Occipital lobe (tissue), 3 donors: ENCODE measurements at places on chromosomes 7 and 10. TPM values are rescaled to one million over a fixed set of nuclear protein-coding genes. Genes with fewer than 3 reads are reported as not detected.

ADAM12 gene
- 4.7 TPM for total RNA-seq

GHRHR gene
- not detected for total RNA-seq

BPGM gene
- 30.3 TPM for total RNA-seq

PPP1R17 gene
- total RNA-seq: 2.7 TPM

XRCC2 gene
- total RNA-seq: 2.0 TPM

ZNF438 gene
- 3.9 TPM for total RNA-seq

PDE1C gene
- 17.8 TPM for total RNA-seq

SYT15B gene
- total RNA-seq: not detected

TMEM140 gene
- 0.62 TPM for total RNA-seq

COL13A1 gene
- 1.7 TPM for total RNA-seq

CPED1 gene
- total RNA-seq: 3.9 TPM

MBL2 gene
- not detected for total RNA-seq

FIS1 gene
- 59.9 TPM for total RNA-seq

CTNNA3 gene
- total RNA-seq: 1.7 TPM

ACHE gene
- 16.1 TPM for total RNA-seq

ASZ1 gene
- not detected for total RNA-seq

TMEM270 gene
- not detected for total RNA-seq

ACTR3C gene
- total RNA-seq: 7.3 TPM

TRIM50 gene
- total RNA-seq: 0.16 TPM

PRF1 gene
- not detected for total RNA-seq

SLC13A1 gene
- not detected for total RNA-seq

PIK3AP1 gene
- total RNA-seq: 5.6 TPM

SLC26A3 gene
- not detected for total RNA-seq

FOXI2 gene
- total RNA-seq: not detected

NANOS1 gene
- total RNA-seq: 4.8 TPM

LDB1 gene
- total RNA-seq: 70.8 TPM

CPA2 gene
- not detected for total RNA-seq

WEE2 gene
- total RNA-seq: 0.16 TPM

LHFPL3 gene
- total RNA-seq: 26.2 TPM

NXPH1 gene
- 47.4 TPM for total RNA-seq

CTAGE4 gene
- total RNA-seq: 0.31 TPM

SRRT gene
- total RNA-seq: 29.5 TPM

LOXL4 gene
- total RNA-seq: 0.47 TPM

FGFR2 gene
- total RNA-seq: 71.9 TPM

OPN4 gene
- not detected for total RNA-seq

RPA3 gene
- 12.9 TPM for total RNA-seq

OR2A1 gene
- total RNA-seq: not detected

PDK4 gene
- 11.7 TPM for total RNA-seq

OGDHL gene
- 4.2 TPM for total RNA-seq

CCDC201 gene
- total RNA-seq: not detected

GJD4 gene
- total RNA-seq: not detected

IRF5 gene
- total RNA-seq: 1.6 TPM

ANKRD61 gene
- 0.31 TPM for total RNA-seq

PRSS2 gene
- not detected for total RNA-seq

CPN1 gene
- not detected for total RNA-seq

HMX2 gene
- total RNA-seq: not detected

SPDYE2B gene
- total RNA-seq: not detected

TLX1 gene
- total RNA-seq: not detected

VAX1 gene
- 1.2 TPM for total RNA-seq

TMEM72 gene
- total RNA-seq: 0.16 TPM

PHKG1 gene
- total RNA-seq: 3.6 TPM
